Activated CD8-positive, alpha-beta memory T cell treated with anti-CD3 and anti-CD28 coated beads for 36 hours (primary cell): ENCODE measurements at places on chromosomes 13 and 19. TPM values are rescaled to one million over a fixed set of nuclear protein-coding genes. Genes with fewer than 3 reads are reported as not detected.

The SIGLECL1 gene
- not detected for total RNA-seq

The C1QTNF9 gene
- not detected for total RNA-seq

The TM9SF2 gene
- total RNA-seq = 90.4 TPM

The ZIC2 gene
- not detected for total RNA-seq

The FGF9 gene
- 1.7 TPM for total RNA-seq

The SKA3 gene
- 39.4 TPM for total RNA-seq

The LRRC25 gene
- total RNA-seq = not detected

The AMER2 gene
- total RNA-seq = not detected

The LILRB5 gene
- total RNA-seq = not detected

The COL4A1 gene
- not detected for total RNA-seq

The DCLK1 gene
- not detected for total RNA-seq

The CADM4 gene
- total RNA-seq = 0.48 TPM

The MEF2B gene
- 2.7 TPM for total RNA-seq

The ZNF574 gene
- 17.2 TPM for total RNA-seq

The IFNL1 gene
- total RNA-seq = not detected

The PLD3 gene
- 48.0 TPM for total RNA-seq

The NCAN gene
- not detected for total RNA-seq

The KRTDAP gene
- not detected for total RNA-seq

The FFAR3 gene
- total RNA-seq = 0.38 TPM

The C5AR1 gene
- total RNA-seq = 0.99 TPM
